Spinal cord (tissue), 10 donors: ENCODE measurements at places on chromosomes 1 and 21. TPM values are rescaled to one million over a fixed set of nuclear protein-coding genes. Genes with fewer than 3 reads are reported as not detected.
A peak's percentile ranks its signal among the peaks of the same experiment; 100 is the strongest.

DNA sequence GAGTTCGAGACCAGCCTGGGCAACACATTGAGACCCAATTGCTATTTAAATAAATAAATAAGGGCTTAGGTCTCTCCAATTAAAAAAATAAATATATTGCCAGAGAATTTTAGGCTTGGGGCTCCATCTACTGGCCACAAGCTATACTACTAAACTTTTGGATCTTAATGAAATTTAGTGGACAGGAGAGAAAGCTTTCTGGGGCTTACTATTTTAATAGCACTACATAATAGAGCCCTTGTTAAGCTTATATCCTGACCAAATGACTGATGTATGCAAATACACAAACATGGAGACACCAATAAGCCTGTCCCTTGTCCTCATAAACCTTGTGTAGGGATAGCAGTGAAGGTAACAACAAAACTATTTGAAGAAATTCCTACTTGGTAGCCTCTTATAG lies 18.4 kb downstream of the CCT3 start:
- no peak overlapping the region for H3K4me3 ChIP-seq
- H3K4me1 ChIP-seq: no peaks in the 10 kb centered on the region
- H3K36me3 ChIP-seq: peaks cover 79% of the 10 kb centered on the region
- no peaks in the 10 kb centered on the region for H3K27me3 ChIP-seq
- no peak overlapping the region for H3K27ac ChIP-seq
- peak; percentile 69 for DNase-seq

GRCh38 chr1:212315907-212316306 lies 30.7 kb downstream of the PPP2R5A start:
- no peaks in the 10 kb centered on the region for H3K27me3 ChIP-seq
- H3K4me1 ChIP-seq: no peaks in the 10 kb centered on the region
- H3K27ac ChIP-seq: no peak overlapping the region
- no peak overlapping the region for H3K4me3 ChIP-seq
- no peak for DNase-seq

GRCh38 chr1:22489823-22490222 lies 38.2 kb downstream of the ZBTB40 start:
- no peak overlapping the region for H3K27ac ChIP-seq
- H3K36me3 ChIP-seq: no peaks in the 10 kb centered on the region
- no peak for DNase-seq

DNA sequence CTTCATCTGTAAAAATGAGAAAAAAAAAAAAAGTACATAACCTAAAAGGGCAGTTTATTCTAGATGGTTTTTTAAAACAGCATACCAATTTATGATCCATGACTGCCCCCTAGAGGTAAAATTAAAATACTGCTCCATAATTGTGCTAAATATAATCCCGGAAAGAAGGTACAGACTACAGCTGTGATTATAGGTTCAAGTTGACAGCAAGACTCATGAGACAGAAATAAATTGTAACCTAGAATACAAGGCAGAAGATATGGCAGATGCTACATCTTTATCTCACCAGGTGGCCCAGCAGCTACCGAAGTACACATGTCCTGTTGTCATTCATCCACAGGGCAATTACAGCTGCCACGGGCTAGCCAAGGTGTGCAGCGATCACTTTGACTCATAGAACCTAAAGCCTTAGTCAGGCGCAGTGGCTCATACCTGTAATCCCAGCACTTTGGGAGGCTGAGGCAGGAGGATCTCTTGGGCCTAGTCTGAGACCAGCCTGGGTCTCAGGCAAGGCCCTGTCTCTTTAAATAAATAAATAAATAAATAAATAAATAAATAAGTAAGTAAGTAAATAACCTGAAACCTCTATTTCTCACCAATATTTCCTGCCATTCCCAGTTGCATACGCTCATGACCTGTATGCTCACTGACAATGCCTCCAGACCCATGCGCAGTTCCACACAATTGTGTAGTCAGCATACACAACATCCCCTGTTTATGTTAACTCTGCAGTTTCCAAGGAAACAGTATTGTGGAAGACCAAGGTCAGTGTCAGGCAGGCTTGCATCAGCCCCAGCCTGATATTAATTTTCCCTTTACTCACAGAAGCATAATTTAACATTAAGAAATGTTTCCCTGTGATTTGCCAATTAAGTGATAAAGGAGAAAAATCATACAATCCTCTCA lies 18.3 kb upstream of the PPIE start:
- peaks cover 23% of the 10 kb centered on the region for H3K27me3 ChIP-seq
- no peaks in the 10 kb centered on the region for H3K36me3 ChIP-seq
- no peak overlapping the region for H3K4me3 ChIP-seq
- no peak overlapping the region for H3K27ac ChIP-seq

- no peaks in the 10 kb centered on the region for H3K27me3 ChIP-seq
- no peak overlapping the region for H3K27ac ChIP-seq
- H3K36me3 ChIP-seq: peaks cover 90% of the 10 kb centered on the region
- DNase-seq: no peak
- H3K4me3 ChIP-seq: no peak overlapping the region
- H3K4me1 ChIP-seq: peaks cover 5% of the 10 kb centered on the region
Observed at GRCh38 chr1:201145132-201145531, 9.1 kb downstream of the TMEM9 start.

DNA sequence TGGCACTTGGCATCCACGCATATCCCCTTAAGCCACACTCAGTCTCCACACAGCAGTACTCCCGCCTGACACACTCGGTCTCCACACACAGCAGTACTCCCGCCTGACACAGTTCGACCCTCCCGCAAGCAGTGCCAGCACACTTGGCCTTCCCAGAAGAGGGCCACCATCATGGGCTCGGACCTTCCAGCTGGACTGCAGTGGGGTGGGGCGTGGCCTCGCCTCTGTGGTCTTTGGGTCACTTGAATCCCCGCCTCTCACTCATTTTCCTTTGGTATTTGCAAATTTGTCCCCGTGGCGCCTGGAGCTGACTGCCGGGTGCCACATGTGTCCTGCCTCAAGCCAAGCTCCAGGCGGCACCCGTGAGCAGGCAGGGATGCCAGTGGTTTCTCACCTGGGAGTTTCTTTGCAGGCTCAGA lies 63.7 kb downstream of the FAAP20 start:
- no peak overlapping the region for H3K4me3 ChIP-seq
- DNase-seq: no peak
- H3K4me1 ChIP-seq: peaks cover 83% of the 10 kb centered on the region
- H3K27me3 ChIP-seq: no peaks in the 10 kb centered on the region
- H3K36me3 ChIP-seq: peaks cover 16% of the 10 kb centered on the region

- no peak for DNase-seq
- peaks cover 62% of the 10 kb centered on the region for H3K36me3 ChIP-seq
- no peak overlapping the region for H3K27ac ChIP-seq
Observed at GRCh38 chr1:154553056-154554030, 5.1 kb downstream of the UBE2Q1 start.

DNA sequence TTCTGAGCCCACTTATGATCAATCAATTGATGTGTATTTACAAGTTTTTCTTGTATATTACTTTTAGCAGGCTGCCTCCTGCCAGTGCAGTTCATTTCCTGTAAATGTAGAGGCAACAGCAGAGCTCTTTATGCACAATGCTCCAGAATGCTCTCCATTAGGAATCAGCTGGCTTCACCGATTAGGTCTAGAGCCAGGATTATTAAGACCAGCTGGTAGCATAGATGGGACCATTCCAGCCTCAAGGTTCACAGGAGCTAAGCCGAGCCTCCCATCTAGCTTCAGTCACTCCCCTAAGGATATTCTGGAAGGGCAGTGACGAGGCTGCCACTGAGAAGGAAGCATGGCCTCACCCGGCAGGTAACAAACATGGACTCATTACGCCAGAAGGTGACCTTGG lies 36.8 kb downstream of the DHRS3 start:
- no peak overlapping the region for H3K4me3 ChIP-seq
- H3K36me3 ChIP-seq: peaks cover 31% of the 10 kb centered on the region
- DNase-seq: no peak
- H3K27me3 ChIP-seq: no peaks in the 10 kb centered on the region
- H3K27ac ChIP-seq: no peak overlapping the region

Gene BGLAP
- 1.5 TPM for total RNA-seq

Gene SHISAL2A
- 0.30 TPM for total RNA-seq

Gene RBM8A
- total RNA-seq: 67.5 TPM

Gene CELA3A
- not detected for total RNA-seq

Gene LCE6A
- not detected for total RNA-seq

Gene OR2G3
- total RNA-seq: not detected

Gene MNDA
- total RNA-seq: 4.4 TPM

Gene KRTAP13-4
- not detected for total RNA-seq

Gene BNIPL
- total RNA-seq: 0.83 TPM
